Activated T-helper 1 cell treated with Interleukin-2 at 50 U/mL for 16 hours (primary cell): ENCODE measurements at places on chromosomes 5 and 9.
A peak's percentile ranks its signal among the peaks of the same experiment; 100 is the strongest.

GRCh38 chr9:98329281-98329680 is 73.8 kb upstream of the TBC1D2 start:
- no peak for DNase-seq

- no peak for DNase-seq
Observed at GRCh38 chr5:39190311-39191102, 28.9 kb downstream of the FYB1 start.

DNA sequence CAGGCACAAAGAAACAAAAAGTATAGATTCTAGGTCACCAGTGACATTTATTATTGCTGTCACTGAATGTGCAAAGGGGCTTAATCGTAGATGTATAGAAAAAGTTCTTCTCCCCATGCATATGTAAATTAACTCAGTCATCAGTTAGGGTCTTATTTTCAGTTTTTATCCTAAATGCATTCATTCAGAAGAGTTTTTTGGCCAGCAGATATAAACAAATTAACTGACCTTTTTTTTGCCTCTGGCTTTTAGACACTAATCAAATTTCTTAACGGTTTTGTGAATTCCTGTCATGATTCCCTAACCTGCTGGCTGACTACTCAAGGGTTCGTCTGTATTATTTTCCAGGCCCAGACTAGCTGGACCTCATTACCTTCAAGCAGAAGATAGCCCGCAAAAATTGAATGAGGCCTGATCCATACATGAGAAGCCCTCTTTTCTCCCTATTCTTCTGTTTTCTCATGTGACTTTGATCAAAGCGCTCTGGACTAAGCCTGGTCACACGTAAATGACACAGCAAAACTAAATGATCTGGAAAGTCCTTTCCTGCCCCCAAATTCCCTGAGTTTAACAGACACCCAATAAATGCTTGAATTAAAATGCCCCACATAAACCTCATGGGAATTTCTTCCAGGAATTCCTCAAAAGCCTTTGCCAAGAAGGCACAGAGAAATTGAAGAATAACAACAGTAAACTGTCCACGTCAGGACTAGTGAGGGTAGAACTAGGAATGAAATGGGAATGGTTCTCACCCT is 83.7 kb downstream of the MYO10 start:
- DNase-seq: no peak

GRCh38 chr9:116450378-116451139 is 236.5 kb upstream of the TRIM32 start:
- DNase-seq: no peak

DNA sequence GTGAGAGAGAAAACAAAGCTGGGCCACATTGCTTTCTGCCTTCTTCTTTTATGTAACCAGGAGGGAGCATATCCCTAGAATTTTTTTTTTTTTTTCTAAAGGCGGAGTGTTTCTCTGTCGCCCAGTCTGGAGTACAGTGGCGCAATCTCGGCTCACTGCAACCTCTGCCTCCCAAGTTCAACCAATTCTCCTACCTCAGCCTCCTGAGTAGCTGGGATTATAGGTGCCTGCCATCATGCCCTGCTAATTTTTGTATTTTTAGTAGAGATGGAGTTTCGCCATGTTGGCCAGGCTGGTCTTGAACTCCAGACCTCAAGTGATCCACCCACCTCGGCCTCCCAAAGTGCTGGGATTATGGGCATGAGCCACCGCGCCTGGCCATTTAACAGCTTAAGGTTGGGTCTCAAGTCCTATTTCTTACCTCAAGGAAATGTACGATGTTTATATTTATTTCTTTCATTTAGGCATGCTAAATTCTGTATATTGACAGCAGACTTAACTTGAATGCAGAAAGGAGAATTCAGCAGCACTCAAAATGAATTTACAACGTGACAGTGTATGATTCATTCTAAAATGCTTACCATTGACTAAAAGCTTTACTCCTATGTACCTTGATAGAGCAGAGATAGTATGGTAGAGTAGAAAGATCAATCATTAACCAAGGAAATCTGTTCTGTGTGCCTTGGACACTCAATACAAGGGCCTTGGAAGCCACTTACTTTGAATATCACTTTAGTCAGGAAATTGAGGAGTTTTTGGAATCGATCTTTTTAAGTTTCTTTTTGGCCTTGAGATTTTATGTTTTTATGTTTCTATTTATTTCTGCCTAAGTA is 100.9 kb downstream of the F2RL2 start:
- no peak for DNase-seq

GRCh38 chr9:116209414-116210116 is 56.0 kb downstream of the PAPPA start:
- no peak for DNase-seq

- DNase-seq: no peak
Observed at GRCh38 chr5:43996221-43996620, 393.0 kb downstream of the FGF10 start.

GRCh38 chr9:82412586-82413305 is 424.2 kb downstream of the SPATA31D1 start:
- no peak for DNase-seq

- DNase-seq: no peak
Observed at GRCh38 chr9:96420468-96421219, 2.5 kb upstream of the ZNF367 start.

- DNase-seq: no peak
Observed at GRCh38 chr5:80246001-80246758, 9.7 kb downstream of the SERINC5 start.

GRCh38 chr5:14778792-14779070 is 92.8 kb downstream of the ANKH start:
- DNase-seq: no peak

DNA sequence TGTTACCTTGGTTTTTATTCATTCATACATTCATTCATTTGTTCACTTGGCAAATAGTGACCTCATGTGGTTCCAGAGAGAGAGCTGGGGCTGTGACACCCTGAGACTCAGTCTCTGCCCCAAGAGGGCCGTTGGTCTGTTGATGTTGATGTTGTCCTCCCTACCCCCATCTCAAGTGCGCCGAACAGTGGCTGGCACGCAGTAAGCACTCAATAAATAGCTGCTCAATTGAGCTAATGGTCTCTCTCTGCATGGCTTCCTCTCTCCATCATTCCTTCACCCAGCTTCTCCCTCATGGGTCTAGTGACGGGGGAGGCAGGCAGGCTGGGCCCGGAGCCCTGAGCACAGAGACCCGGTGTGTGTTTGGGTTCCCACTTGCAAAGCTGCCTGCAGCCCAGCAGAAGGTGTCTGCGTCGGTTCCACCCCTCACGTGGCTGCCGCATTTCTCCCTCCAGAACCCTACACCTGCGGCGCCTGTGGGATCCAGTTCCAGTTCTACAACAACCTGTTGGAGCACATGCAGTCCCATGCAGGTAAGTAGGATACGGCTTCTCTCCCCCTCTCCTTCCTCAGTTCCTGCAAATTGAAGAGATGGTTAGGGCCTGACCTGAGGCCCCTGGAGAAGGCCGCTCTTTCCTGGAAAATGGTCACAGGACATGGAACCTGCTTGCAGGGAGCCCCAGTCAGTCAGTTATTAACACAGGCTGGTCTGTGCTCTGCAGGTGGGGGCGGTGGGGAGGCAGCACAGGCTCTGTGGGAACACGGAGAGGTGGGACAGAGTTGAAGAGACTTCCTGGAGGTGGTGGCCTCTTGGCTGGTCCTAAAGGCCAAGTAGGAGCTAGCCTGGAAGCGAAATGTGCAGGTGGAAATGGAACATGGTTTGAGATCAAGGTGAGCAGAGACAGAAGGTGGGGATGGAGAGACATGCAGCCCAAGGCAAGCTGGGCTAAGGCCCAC is 42.0 kb downstream of the AMBP start:
- no peak for DNase-seq

GRCh38 chr5:179141867-179142266 is 81.7 kb downstream of the ZNF354C start:
- no peak for DNase-seq

DNA sequence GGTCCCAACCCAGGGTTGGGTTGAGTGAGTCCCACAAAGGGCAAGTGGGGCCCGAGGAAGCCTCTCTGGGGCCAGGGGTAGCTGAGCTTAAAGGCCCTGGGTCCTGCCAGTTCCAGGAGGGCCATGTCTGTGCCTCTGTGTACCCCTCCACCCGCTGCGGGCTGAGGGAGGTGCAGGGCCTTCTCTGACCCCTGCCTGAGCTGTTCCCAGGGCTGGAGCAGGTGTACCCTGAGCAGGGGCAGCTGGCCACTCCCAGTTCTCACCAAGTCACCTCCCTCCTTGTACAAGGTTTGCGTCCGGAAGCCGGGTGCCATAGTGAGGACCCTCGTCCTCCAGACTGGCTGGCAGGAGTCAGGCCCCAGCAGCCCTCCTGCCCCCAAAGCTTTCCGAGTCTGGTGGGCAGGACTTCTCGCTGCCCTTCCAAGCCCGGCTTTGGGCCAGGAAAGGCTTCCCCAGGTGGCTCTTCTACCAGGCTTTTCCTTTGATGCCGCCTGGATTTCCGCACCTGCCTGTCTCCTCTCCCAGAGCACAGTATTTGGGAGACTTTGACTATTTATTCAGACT is 9.2 kb upstream of the ENDOG start:
- no peak for DNase-seq

DNA sequence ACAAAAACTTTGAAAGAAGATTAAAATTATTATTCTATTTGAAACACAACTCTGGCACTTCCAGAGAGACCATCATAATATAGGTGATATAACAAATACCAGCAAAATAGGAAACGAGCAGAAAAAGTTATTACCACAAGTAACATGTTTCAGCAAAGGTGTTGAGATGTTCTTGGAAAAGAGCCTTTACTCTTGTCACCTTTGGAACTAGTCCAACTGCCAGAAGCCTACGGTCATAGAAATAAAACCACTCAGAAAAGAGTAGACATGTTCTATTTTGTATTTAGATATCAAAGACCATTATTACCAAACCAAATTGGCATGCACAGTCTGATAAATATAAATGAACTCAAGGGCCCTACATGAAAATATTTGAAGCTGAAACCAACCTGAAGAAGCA is 145.0 kb upstream of the DMAC1 start:
- DNase-seq: no peak

DNA sequence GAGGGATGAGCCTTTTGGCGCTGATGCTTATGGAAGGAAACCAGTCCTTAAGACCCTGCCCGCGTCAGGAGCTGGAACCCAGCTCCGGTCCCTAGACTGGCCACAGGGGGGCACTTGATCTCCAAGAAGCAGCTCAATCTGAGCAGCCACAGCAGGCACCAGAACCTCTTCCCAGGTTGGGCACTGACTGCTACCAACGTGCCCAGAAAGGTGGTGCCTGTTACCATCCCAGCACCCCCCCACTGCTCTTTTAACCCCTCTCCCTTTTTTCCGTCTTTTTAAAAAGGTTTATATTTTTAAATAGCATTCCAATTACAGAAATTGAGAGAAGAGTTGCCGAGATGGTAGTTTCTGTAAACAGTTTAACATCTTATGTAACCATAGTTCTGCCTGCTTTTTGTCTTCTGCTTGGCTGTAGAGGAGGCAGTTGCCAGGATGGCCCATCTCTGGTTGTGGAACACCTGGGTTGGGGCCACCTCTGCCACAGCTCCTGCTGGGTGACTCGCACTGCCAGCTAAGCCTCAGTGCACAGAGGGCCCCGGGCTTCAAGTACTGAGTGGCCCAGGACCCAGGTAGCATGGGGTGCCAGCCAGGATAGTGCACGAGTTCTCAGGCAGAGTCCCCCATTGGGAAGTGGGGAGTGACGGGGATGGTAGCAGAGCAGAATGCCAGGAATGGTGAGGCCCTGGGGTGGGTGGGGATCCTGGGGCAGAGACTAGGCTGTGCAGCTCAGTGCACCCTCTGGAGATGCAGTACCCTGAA is 62.8 kb downstream of the PFDN1 start:
- peak; percentile 12 for DNase-seq

DNA sequence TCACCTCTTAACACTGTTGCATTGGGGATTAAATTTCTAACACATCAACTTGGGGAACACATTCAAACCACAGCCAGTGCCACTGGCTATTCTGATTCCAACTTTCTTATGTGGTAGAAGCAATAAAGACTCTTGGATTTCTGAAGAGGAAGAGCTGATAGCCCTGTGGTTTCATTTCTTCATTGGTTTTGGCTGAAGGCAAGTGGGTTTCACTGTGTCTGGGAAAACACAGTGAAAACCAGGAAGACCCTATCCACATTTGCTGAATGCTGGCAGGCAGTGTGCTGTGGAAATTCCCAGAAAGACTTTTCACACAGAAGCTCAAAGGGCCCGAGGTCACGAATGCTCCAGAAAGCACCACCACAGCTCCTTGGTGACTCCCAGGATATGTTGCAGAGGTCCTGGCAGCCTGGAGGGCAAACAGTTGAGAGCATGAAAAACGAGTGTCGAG is 67.1 kb downstream of the DAPK1 start:
- no peak for DNase-seq

DNA sequence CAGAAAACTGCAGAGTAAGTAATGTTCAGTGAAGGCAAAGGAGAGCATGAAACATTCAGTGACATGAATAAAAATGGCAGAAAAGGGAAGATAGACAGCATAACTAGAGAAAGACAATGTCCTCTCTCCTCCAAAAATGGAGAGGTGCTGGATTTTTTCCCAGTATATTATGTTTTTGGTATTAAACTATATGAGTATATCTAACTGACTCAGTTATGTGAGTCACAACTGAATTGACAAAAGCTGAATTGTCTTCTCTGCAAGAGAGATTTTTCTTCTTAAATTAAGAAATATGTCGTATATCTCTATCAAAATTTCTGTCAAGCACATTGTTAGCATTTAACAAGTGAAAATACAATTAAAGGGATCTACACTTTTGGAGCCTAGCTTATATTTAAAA is 375.1 kb downstream of the CHSY3 start:
- no peak for DNase-seq

DNA sequence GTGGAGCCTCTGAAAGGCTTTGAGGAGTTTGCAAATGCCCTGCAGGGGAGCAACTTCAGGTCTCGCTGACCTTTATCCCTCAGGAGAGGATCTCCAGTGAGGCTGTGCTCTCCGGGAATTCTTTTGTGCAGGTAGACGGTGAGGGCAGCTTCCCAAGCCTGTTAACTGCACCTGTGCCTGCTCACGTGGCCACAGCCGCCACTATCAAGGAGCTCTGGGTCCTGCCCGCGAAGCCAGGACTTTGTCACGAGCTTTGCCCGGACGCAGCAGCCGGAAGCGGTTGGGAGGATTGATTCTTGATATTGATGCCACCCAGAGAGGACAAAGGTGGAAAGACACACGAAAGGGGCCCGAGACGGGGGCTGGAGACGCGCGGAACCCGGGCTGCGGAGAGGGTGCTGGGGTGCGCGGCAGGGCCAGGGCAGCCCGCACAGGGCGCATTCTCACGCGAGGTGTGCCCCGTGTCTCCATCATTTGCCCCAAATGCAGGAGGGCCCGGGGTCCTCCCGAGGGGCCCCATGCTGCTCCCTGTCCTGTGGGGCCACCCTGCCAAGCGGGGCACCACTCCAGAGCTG is 18.2 kb downstream of the SLC9A3 start:
- no peak for DNase-seq

GRCh38 chr9:111860443-111860842 is 36.2 kb upstream of the UGCG start:
- no peak for DNase-seq

DNA sequence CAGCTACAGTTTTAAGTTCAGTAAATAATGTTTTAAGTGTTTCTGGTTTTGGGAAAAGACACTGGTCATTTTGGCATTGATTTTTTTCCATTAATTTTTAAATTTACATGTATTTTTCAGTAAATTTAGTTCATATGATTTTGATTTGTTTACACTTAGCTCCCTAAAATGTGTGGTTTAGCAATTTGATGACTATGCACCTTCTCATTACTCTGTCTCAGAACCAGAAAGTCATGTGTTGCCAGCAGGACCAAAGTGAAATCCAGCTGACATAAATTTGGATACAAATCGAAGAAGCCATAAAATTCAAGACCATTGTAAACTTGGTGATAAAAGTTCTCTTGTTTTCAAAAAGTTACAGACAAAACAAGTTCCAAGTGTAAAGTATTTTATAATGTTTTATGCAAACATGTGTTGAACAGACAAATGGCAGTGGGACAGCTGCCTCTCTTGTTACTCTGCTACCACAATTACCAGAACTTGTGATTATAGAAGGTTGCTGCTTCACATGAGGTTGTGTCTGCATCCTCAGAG is 354.8 kb downstream of the NR2F1-AS1 start:
- no peak for DNase-seq
